Suprapubic skin (tissue), 4 donors: ENCODE measurements at places on chromosomes 2 and 18. TPM values are rescaled to one million over a fixed set of nuclear protein-coding genes. Genes with fewer than 3 reads are reported as not detected.
A peak's percentile ranks its signal among the peaks of the same experiment; 100 is the strongest.

Gene STPG4
- 0.91 TPM for total RNA-seq

GRCh38 chr2:26692279-26692896 lies at the start of gene KCNK3:
TSS of gene KCNK3 (plus strand) at chr2:26692722. CDS start at chr2:26692876, 154 bp downstream.
- H3K4me3 ChIP-seq, result peak within 1 kb of the TSS; percentile 48
- H3K4me1 ChIP-seq, result peaks cover 15% of the 10 kb centered on the region
- H3K27ac ChIP-seq, result no peak within 1 kb of the TSS

GRCh38 chr2:30272761-30273573 lies 41.6 kb downstream of the LBH start:
- no peak overlapping the region for H3K4me3 ChIP-seq
- no peak overlapping the region for H3K27ac ChIP-seq
- H3K27me3 ChIP-seq, result no peaks in the 10 kb centered on the region
- H3K4me1 ChIP-seq, result peaks cover 36% of the 10 kb centered on the region

Gene CHRND
- not detected for total RNA-seq

- no peak overlapping the region for H3K4me3 ChIP-seq
- H3K27ac ChIP-seq, result peak overlapping the region; percentile 50
- H3K36me3 ChIP-seq, result no peaks in the 10 kb centered on the region
- no peaks in the 10 kb centered on the region for H3K4me1 ChIP-seq
- no peaks in the 10 kb centered on the region for H3K27me3 ChIP-seq
Measured at GRCh38 chr2:237134321-237135230, 48.9 kb downstream of the COPS8 start.

- DNase-seq, result no peak
- peaks cover 11% of the 10 kb centered on the region for H3K4me1 ChIP-seq
- peaks cover 2% of the 10 kb centered on the region for H3K36me3 ChIP-seq
- H3K27ac ChIP-seq, result no peak overlapping the region
Measured at GRCh38 chr18:3466872-3467271, 16.9 kb downstream of the TGIF1 start.

- H3K4me3 ChIP-seq, result no peak overlapping the region
- DNase-seq, result no peak
- H3K27me3 ChIP-seq, result peaks cover 41% of the 10 kb centered on the region
- no peak overlapping the region for H3K27ac ChIP-seq
- H3K4me1 ChIP-seq, result no peaks in the 10 kb centered on the region
Measured at GRCh38 chr2:30072250-30072842, 74.5 kb upstream of the YPEL5 start.

DNA sequence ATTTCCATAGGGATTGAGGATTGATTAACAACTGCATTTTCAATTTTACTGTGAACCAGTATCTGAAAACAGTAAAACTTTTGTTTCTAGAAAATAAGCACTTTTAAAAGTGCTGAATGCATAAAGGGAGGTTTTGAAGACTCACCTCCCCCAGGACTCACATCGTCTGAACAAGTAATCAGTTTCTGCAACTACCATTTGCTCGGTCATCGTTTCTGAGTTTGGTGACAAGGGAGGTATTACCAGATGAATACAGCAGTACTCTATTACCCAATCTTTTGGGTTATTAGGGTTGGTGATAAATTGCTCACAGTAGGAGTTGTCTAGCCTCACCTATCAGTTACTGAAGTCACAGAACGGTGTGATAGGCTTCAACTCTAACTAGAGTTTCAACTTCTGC lies 234.5 kb upstream of the FN1 start:
- DNase-seq, result no peak
- no peaks in the 10 kb centered on the region for H3K27me3 ChIP-seq
- H3K4me1 ChIP-seq, result no peaks in the 10 kb centered on the region
- no peaks in the 10 kb centered on the region for H3K36me3 ChIP-seq
- H3K4me3 ChIP-seq, result no peak overlapping the region

Gene HRH4
- total RNA-seq, result not detected

- no peak overlapping the region for H3K4me3 ChIP-seq
- no peak for DNase-seq
- no peaks in the 10 kb centered on the region for H3K4me1 ChIP-seq
- no peaks in the 10 kb centered on the region for H3K36me3 ChIP-seq
Measured at GRCh38 chr2:176370467-176371171, 101.4 kb downstream of the MTX2 start.

Gene MYO5B
- 30.3 TPM for total RNA-seq

- no peaks in the 10 kb centered on the region for H3K4me1 ChIP-seq
- H3K4me3 ChIP-seq, result no peak overlapping the region
- no peak for DNase-seq
Measured at GRCh38 chr2:162328424-162329157, 10.1 kb upstream of the IFIH1 start.

Gene CSRNP3
- total RNA-seq, result 1.3 TPM

DNA sequence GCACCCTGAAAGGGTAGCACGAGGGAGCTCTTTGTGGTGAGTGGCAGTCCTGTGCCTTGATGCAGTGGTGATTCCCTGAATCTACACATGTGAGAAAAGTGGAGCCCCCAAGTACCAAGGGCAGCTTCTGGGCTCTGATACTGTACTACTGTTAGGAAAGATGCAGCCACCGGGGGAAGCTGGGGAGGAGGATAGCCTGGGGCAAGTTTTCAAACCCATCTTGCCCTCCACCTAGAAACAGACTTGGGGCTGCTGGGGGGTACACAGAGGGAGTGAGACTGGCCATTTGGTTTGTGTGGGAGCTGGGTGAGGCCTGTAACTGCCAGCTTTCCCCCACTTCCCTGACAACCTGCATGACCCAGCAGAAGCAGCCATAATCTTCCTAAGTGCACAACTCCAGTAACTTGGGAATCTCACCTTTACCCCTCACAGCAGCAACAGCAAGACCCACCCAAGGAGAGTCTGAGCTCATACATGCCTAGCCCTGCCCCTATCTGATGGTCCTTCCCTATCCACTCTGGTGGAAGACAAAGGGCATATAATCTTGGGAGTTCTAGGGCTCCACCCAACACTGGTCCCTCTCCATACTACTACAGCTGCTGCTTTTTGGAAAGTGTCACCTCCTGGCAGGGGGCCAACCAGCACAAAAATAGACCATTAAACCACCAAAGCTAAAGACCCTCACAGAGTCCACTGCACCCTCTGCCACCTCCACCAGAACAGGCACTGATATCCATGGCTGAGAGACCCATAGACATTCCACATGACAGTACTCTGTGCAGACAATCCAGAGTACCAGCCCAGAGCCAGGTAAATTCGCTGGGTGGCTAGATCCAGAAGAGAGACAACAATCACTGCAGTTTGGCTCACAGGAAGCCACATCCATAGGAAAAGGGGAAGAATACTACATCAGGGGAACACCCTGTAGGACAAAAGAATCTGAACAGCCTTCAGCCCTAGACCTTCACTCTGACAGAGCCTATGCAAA lies 8.2 kb downstream of the MALL start:
- H3K27me3 ChIP-seq, result no peaks in the 10 kb centered on the region
- no peak overlapping the region for H3K4me3 ChIP-seq
- H3K27ac ChIP-seq, result no peak overlapping the region
- DNase-seq, result no peak
- H3K4me1 ChIP-seq, result peaks cover 31% of the 10 kb centered on the region

Gene CNTNAP5
- total RNA-seq, result not detected

Gene AKAIN1
- total RNA-seq, result not detected

DNA sequence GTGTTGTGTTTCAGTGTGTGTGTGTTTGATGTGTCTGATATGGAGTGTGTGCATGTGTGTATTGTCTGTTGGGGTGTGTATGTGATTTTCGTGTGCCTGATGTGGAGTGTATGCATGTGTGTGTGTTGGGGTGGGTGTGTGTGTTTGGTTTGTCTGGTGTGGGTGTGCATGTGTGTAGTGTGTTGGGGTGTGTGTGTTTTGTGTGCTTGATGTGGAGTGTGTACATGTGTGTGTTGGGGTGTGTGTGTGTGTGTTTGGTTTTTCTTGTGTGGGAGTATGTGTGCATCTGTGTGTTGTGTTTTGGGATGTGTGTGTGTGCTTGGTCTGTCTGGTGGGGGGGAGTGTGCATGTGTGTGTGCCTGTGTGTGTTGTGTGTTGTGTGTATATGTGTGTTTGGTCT lies 247.4 kb upstream of the ST6GAL2 start:
- H3K4me3 ChIP-seq, result no peak overlapping the region
- H3K27ac ChIP-seq, result no peak overlapping the region
- no peaks in the 10 kb centered on the region for H3K27me3 ChIP-seq
- H3K36me3 ChIP-seq, result no peaks in the 10 kb centered on the region
- no peak for DNase-seq

DNA sequence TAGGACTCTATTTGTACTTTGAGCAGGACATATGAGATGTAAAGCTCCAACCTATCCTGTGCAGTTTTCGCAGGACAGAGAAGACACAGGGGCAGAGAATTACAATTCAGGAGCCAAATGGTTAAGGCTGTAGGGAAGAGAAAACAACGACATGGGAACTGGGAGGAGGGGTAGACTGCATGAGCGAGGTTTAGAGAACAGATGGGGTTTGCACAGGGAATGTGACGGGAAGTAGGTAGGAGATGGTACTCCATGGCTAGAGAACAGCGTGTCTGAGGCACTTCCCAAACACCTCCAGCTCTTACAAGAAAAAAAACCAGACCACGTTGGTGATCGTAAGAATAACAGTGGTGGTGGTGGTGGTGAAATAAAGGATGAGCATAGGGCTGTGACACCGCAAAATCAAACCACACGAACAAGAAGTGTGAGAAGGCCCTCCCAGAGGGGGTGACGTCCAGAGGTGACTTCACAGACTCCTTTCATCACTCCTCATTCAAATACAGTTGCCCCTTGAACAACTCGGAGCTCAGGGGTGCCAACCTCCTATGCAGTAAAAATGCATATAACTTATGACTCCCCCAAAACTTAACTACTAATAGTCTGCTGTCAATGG lies 92.7 kb downstream of the FARSB start:
- H3K4me1 ChIP-seq, result no peaks in the 10 kb centered on the region
- DNase-seq, result no peak
- no peaks in the 10 kb centered on the region for H3K27me3 ChIP-seq

Gene CGREF1
- 3.1 TPM for total RNA-seq

Gene ATP6V1B1
- 66.9 TPM for total RNA-seq

DNA sequence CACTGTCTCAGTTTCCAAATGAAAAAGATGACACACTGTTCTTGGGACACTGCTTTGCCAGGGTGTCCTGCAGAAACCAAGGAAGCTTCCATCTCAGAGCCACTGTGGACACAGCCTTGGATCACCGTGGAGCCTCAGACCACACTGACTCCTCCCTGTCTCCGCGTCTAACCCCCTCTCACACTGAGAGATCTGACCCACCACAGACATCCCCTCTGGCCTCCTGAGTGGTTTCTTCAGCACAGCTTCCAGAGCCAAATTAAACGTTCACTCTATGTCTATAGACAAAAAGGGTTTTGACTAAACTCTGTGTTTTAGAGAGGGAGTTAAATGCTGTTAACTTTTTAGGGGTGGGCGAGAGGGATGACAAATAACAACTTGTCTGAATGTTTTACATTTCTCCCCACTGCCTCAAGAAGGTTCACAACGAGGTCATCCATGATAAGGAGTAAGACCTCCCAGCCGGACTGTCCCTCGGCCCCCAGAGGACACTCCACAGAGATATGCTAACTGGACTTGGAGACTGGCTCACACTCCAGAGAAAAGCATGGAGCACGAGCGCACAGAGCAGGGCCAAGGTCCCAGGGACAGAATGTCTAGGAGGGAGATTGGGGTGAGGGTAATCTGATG lies 113.4 kb upstream of the PKDCC start:
- DNase-seq, result peak; percentile 56
- no peaks in the 10 kb centered on the region for H3K27me3 ChIP-seq
- H3K27ac ChIP-seq, result peak overlapping the region; percentile 62
- H3K36me3 ChIP-seq, result no peaks in the 10 kb centered on the region
- no peak overlapping the region for H3K4me3 ChIP-seq

Gene CAPN14
- 0.70 TPM for total RNA-seq

- H3K4me3 ChIP-seq, result no peak overlapping the region
- H3K4me1 ChIP-seq, result no peaks in the 10 kb centered on the region
- H3K36me3 ChIP-seq, result peaks cover 31% of the 10 kb centered on the region
- DNase-seq, result no peak
Measured at GRCh38 chr18:12960853-12961397, 13.1 kb downstream of the SEH1L start.

DNA sequence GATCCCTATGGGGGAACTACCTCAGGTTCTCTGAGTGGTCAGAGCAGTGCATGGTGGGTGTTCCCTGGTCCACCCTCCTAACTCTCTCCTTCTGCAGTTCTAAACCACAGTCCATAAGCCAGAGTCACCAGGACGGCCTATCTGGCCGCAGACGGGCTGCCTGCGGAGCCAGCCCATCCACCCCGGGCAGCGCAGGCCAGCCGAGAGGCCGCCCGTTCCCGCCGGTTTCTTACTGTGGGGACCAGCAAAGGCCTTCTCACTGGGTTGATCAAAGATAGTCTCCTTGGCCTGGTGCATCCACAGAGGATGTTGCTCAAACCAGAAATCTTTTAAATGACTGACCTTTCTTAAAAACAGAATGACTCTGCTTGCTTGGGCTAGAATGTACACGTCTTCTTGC lies 9.6 kb upstream of the CHST10 start:
- H3K4me1 ChIP-seq, result no peaks in the 10 kb centered on the region
- no peaks in the 10 kb centered on the region for H3K36me3 ChIP-seq
- H3K27ac ChIP-seq, result no peak overlapping the region
- no peaks in the 10 kb centered on the region for H3K27me3 ChIP-seq
- no peak for DNase-seq

Gene UGT1A5
- 0.56 TPM for total RNA-seq

DNA sequence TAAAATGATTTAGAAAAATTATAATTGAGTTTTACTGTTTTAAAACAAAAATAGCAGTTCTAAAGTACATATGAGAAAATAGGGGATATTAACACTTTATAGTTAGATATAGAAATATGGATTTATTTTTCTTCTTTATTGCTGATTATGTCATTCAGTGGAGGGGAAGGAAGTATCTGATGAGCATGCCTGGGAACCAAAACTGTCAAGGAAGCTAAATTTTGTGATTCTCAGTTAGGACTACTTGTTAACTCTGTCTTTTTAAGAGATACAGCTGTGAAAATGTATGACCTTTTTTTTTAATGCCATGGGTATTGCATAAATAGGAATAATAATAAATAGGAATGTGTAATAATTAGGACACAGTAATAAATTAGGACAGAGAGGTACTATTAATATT lies 44.8 kb downstream of the ITGAV start:
- no peaks in the 10 kb centered on the region for H3K27me3 ChIP-seq
- no peak for DNase-seq
- H3K36me3 ChIP-seq, result peaks cover 13% of the 10 kb centered on the region
- H3K4me1 ChIP-seq, result no peaks in the 10 kb centered on the region
- no peak overlapping the region for H3K4me3 ChIP-seq

Gene EHD3
- 3.9 TPM for total RNA-seq

GRCh38 chr2:133004623-133005022 lies 334.6 kb upstream of the LYPD1 start:
- no peak overlapping the region for H3K27ac ChIP-seq
- no peaks in the 10 kb centered on the region for H3K36me3 ChIP-seq
- DNase-seq, result no peak
- no peaks in the 10 kb centered on the region for H3K27me3 ChIP-seq
- H3K4me1 ChIP-seq, result no peaks in the 10 kb centered on the region
